Renal pelvis (tissue), 12 donors: ENCODE measurements at places on chromosomes 3 and 15.

DNA sequence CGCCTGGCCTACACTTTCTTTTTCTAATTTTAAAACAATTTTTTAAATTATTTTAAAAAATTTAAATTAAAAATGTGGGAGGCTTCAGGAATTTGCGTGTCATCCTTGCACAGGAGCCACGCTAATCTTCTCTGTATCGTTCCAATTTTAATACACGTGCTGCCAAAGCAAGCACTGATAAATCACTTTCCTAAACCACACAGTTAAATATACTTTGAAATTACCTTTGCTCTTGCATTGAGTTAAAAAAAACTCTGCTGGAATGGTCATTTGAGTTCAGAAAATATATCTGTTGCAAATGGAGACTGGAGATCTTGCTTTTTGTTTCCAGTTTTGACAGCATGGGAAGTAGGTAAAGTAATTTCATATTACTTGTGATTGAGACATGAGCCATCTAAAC is 23.6 kb downstream of the GATM start:
- DNase-seq = no peak

DNA sequence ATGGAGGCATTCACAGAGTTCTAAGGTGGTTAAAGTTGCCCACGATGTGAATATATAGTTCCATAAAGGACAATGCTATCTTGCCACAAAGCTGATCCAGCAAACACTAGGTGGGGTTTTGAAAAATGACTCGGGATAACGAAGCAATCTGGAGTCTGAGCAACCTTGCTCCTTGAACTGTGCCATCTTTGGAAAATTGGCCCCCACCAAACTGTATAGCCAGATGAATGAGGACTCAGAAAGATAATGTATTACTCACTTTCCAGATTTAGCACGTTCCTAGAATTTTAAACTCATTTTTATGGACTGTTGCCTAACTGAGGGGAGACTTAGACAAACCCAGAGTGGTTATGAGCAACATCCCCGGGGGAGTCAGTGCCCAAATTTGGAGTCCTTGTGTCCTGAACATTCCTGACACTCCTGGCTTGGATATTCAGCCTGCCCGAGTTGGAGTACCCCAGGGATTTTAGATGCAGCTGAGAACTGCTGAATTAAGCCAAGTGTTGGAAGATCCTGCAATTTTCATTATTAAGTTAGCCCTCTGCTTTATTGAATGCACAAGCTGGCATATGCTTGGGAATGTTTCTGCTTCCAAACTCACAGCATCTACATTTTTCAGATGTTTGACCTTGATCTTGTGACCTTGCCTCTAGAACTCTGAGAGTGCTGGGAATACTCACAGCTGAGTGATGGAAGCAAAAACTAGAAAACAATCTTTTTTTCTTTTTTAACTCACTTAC is 8.8 kb upstream of the MAGI1 start:
- DNase-seq = no peak

DNA sequence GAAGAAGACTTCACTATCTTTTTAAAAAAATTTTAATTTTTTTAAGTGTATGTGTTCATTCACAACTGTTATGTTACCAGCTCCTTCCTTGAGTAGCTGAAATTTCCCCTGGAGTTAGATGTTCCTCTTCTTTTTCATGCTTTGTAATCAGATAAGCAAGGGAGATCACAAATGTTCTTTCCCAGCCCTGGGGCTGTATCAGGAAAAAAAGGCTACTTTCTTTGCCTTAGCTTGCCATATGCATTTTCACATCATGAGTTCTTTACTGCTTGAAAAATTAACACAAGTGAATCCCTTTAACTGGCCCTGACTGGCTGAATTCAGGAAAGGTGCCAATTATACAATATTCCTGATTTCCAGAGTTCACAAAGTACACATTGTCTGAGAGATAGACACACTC is 353.2 kb upstream of the ATP11B start:
- DNase-seq = no peak

GRCh38 chr3:143363276-143363675 is 243.7 kb downstream of the CHST2 start:
- no peak for DNase-seq

DNA sequence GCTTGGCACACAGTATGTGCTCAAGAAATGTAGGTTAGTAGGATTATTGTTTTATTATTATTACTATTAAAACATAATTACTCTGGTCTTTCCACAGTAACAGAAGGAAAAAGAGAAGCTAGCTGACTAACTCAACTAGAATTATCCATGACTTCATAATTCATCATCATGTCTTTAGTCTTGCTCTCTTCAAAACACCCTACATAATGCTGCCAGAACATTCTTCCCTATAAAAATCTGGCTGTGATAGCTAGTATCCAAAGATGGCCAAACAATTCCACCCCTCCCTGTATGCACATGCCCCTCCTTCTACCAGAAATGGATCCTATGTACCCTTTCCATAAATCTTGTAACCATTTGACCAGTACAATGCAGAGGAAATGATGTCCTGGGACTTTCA is 48.8 kb upstream of the SRGAP3 start:
- DNase-seq = no peak

- DNase-seq = no peak
Observed at GRCh38 chr3:158097081-158097592, 9.1 kb downstream of the SHOX2 start.

- no peak for DNase-seq
Observed at GRCh38 chr15:73952171-73952912, 26.1 kb downstream of the LOXL1 start.

- DNase-seq = no peak
Observed at GRCh38 chr3:149833241-149833640, 20.2 kb downstream of the RNF13 start.

- no peak for DNase-seq
Observed at GRCh38 chr15:65655026-65655425, 33.3 kb downstream of the SLC24A1 start.
